AG08396 (cell line): ENCODE measurements at places on chromosomes 5 and 9.

- no peak for DNase-seq
Measured at GRCh38 chr5:126503602-126504104, 80.4 kb downstream of the GRAMD2B start.

GRCh38 chr5:54086191-54086590 lies 224.2 kb downstream of the ARL15 start:
- no peak for DNase-seq

DNA sequence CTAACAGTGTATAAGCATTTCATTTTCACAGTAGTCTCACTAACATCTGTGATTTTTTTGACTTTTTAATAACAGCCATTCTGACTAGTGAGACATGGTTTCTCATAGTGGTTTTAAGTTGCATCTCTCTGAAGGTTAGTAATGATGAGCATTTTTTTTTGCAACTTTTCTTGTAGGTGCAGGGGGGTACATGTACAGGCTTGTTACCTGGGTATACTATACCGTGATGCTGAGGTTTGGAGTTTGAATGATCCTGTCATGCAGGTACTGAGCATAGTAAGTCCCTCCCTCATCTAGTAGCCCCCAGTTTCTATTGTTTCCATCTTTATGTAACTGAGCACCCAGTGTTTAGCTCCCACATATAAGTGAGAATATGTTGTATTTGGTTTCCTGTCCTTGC lies 444.6 kb upstream of the DAB2 start:
- no peak for DNase-seq

DNA sequence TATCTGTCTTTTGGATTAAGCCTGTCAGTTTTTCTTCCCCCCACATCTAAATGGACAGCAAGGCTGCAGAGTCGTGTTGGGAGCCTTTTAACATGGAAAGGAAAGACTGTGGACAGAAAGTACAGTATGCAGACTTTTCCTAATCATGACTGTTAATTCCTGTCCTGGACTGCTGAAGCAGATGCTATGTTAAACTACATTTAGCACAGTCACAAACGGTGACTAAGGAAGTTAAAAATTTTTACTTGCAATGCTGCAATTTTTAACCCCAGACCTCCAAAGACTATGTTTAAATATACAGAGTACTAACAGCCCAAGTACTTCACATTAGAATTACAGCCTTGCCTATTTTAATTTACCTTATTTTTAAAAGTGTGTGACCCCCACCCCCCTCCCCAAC lies 51.8 kb downstream of the ELAVL2 start:
- DNase-seq, result no peak

DNA sequence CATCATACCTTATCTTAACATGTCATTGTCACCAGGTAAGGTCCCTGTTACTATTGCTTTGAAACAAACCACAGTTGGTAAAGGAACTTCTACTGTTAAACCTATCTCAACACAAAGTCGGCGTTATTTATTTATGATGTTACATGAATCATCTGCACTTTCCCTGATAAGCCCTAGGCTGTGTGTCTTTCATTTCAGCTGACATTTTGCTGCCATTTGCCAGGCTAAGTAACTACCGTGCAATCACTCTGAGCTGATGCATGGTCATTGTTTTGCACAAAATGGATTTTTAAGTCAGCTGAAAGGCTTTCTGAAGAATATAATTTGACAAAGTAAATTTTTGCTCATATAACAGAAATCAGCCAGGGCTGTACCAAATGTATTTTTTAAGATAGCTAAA lies 546.5 kb downstream of the ZNF608 start:
- no peak for DNase-seq

GRCh38 chr9:132249123-132249522 lies 87.3 kb downstream of the NTNG2 start:
- DNase-seq, result no peak

GRCh38 chr9:18922161-18922885 lies 110.7 kb downstream of the SAXO1 start:
- no peak for DNase-seq
